ENCODE measurements at places on chromosomes 1 and 21.
A peak's percentile ranks its signal among the peaks of the same experiment; 100 is the strongest.

DNA sequence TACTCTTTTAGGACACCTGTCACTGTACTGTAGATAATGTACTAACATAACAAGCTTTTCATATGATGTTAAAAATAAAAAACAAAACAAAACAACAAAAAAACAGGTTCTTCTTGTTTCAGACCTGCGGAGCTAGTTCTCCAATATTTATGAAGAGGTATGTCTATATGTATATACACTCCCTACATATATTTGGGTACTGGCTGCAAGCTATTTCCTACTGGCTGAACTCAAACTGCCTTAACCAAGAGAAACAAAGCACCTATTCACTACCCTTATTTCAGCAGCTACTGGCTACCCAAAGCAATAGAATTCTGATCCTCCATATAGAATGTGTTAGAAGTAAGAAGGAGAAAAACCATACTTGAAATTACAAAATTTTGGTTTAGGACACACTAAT, 73.5 kb downstream of the ABL2 start:
- no peak for DNase-seq

DNA sequence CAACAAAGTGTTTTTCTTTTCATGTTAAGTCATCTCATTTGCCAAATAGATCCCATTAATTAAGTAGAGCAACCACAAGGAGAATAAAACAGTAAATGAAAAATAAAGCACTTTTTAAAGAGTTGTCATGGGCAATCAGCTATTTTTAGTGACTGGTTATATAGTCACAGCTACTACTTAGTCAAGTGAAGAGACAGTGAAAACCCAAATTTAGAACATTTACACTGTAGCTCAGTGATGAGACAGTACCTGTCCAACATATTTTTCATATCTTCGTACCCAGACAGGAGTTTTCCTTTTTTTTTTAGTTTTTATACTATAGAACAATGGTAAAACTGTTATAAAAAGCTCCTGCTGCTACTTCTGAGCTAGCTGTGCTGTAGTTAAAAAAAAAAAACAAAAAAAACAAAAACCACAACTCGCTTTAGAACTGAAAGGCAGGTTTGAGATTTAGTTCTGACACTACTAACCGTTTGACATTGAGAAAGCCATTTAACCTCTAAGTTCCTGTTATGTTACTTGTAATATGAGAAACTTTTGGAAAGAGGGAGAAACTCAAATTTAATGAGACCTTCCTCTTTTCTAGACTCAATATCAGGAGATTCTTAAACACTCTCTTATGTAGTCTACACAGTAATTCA, 777.5 kb downstream of the ADGRL2 start:
- no peak for DNase-seq

DNA sequence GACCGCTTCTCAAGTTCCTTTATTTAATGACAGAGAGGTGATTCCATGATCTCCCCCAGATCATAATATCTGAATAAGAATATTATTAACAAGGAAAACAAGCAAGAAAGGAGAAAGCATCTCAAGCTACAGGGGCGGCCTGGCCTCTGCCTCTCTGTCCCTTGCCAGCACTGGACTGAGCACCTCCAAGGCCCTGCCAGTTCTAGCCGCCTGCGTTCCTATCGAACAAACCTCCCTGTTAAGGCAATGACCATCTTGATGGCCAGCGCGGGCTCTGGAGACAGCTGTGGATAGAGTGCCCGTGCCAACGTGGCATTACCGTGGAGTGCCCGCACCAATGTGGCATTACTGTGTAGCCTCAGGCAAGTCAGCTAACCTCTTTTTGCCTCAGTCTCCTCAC, 84.8 kb downstream of the NPHP4 start:
- DNase-seq: no peak

- DNase-seq: peak; percentile 70
Observed at GRCh38 chr21:23853796-23854379, 1753.4 kb downstream of the MRPL39 start.

- no peak for DNase-seq
Observed at GRCh38 chr1:27576806-27577227, 27.1 kb downstream of the AHDC1 start.

- no peak for DNase-seq
Observed at GRCh38 chr1:218474128-218474527, 129.0 kb downstream of the TGFB2 start.

GRCh38 chr1:112971006-112971405, 15.0 kb upstream of the SLC16A1 start:
- DNase-seq: no peak

- DNase-seq: no peak
Observed at GRCh38 chr1:1669468-1670440, 10.9 kb upstream of the CDK11B start.

GRCh38 chr1:65953170-65953569, 160.5 kb downstream of the PDE4B start:
- no peak for DNase-seq

GRCh38 chr1:230399321-230400006, 26.7 kb downstream of the PGBD5 start:
- peak; percentile 37 for DNase-seq

DNA sequence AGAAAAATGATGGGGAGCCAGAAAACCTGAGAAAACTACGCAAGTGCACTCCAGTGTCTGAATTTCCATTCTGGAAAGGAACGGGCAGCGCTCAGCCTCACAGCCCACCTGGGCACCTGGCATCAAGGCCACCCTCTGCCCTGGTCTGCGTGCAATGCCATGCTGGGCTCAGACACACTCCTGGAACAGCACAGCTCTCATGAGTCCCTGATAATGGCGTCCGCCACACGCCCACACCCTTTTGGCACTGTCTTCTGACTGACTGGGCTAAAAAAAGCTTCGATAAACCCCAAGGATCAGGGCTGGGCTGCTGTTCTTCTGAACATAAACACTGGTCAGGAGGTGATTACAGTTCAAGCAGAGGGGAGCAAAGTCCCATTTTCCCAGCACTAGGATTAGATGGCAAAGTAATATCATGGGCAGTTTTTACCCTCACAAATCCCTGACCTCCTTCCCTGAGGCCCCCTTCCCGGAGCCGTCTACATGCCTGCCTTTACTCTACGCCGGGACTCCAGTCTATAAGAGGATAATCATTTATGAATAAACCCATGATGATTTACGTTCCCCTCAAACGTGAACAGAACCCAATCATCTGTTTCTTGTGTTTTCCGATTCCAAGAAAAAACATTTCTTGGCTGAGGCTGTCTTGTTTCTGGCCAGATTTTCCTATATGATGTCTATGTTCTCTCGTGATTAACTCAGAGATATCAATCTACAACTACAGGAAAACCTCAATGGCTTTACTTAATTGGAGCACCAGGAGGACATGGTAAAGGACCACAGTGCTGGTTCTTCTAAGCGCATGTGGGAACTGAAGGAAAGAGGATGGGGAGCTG, 22.6 kb downstream of the RCAN1 start:
- peak; percentile 56 for DNase-seq

DNA sequence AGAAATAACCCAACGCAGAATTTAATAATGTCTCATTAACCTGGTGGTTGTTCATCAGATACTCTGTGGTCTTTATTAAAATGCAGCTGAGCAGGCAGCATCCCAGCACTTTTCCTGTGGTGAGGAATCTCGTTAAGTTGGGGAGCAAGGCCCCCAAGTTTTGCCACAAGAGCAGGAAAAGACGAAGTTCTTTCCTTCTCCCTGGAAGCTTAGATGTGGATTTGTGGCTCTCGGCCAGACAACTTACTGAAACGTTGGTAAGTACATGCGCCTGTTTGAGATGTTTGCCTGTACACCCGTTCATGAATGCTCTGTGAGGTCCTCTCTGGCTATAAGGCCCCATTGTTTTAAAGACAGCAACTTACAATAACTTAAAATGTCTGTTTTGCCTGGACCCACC, 34.3 kb upstream of the PDE9A start:
- DNase-seq: peak; percentile 28

DNA sequence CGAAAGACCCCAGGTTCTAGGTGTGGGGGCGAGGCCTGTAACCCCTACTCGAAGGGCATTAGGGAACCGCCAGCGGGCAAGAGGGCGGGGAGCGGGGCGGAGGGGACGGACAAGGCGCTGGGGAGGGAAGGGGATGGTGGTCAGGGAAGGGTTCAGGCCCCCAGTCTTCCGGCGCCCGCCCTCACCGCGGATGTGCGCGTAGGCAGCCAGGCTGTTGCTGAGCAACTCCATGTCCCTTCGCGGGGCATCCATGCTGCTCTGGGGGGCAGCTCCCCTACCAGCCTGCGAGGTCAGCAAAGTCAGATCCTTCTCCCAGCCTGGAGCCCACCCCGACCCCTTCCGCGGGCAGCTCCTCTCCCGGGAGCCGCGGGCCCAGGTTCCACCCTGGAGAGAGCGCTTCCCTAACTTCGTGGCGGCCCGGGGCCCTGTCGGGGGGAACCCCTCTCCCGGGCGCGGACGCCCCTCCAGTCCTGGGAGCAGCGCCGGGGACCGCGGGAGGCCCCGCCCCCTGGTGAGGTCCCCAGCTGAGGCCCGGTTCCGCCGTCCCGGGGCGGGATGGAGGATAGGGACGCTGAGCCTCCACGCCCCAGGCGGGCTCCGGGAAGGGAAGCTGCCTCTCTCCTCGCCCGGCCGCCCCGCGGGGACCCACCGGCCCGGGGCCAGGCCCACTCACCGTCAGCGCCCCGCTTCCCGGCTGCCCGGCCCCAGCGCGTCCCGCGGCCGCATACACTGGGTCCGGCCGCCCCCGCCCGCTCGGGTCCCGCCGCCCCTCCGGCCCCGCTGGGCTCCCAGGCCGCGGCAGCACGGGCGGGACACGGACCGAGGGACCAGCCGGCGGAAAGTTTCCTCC, 434 bp downstream of the EVA1B start:
- DNase-seq: peak; percentile 65

- DNase-seq: no peak
Observed at GRCh38 chr21:45617021-45617921, 26.3 kb upstream of the PCBP3 start.

DNA sequence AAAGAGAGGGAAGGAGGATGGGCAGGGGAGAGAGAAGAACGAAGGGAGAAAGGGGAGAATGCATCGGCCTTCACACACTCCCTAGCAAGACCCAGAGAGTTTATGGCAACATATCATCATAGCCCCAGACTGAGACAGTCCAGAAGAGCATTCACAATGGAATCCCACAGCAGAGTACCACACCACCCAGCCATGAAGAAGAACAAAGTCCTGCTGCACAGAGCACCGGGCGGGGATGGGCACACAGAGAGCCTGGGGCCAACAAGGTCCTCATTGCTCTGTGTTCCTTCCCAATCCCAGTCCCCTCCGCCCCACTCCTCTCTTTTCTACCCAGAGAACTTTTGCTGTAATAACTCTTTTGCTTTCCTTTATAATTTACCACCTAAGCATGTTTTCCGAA, 118.1 kb upstream of the TMPRSS2 start:
- no peak for DNase-seq

DNA sequence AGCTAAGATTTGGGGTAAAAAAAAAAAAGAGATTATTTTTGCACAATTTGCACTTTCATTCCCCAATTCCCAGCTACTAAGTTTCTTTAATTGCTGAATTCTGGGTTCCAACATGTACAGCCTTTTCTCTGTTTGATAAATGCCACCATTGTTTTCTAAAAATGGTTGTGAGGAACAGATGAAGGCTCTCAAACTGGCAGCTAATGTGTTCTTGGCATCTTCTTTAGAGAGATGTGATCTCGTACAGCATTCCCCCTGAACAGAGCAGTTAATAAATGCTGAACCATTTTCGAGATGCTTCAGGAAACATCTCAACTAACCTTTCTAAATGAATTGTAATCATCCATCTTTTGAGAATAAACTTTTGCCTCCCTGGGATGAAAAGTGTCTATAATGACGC, 107.9 kb upstream of the DYNLT5 start:
- DNase-seq: no peak

- no peak for DNase-seq
Observed at GRCh38 chr1:200528858-200529606, 91.5 kb downstream of the KIF14 start.

- DNase-seq: no peak
Observed at GRCh38 chr1:203196371-203196770, 9.9 kb upstream of the CHI3L1 start.

DNA sequence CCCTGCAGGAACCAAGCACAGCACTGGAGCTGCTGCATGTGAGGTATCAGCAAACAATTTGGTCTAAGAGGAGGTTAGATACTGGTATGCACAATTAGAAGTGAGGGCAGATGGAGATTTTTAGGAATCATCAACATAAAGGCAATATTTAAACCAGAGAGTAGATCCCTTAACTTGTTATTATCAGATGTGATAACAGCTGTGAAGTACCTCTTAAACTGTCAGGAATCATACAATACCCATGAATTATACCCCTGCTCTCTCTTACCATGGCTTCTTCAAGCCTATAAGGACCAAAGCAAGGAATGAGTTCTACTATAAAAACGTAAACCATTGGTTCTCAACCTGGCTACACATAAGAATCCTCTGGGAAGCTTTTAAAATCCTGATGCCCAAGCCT, 3.9 kb downstream of the BCAR3 start:
- DNase-seq: no peak

- DNase-seq: no peak
Observed at GRCh38 chr1:106435269-106435668, 621.2 kb upstream of the PRMT6 start.

GRCh38 chr1:152410028-152410427, 4.0 kb downstream of the CRNN start:
- no peak for DNase-seq

- no peak for DNase-seq
Observed at GRCh38 chr1:98103617-98104285, 182.9 kb upstream of the DPYD start.

- DNase-seq: no peak
Observed at GRCh38 chr1:23889074-23889473, 21.0 kb upstream of the FUCA1 start.

DNA sequence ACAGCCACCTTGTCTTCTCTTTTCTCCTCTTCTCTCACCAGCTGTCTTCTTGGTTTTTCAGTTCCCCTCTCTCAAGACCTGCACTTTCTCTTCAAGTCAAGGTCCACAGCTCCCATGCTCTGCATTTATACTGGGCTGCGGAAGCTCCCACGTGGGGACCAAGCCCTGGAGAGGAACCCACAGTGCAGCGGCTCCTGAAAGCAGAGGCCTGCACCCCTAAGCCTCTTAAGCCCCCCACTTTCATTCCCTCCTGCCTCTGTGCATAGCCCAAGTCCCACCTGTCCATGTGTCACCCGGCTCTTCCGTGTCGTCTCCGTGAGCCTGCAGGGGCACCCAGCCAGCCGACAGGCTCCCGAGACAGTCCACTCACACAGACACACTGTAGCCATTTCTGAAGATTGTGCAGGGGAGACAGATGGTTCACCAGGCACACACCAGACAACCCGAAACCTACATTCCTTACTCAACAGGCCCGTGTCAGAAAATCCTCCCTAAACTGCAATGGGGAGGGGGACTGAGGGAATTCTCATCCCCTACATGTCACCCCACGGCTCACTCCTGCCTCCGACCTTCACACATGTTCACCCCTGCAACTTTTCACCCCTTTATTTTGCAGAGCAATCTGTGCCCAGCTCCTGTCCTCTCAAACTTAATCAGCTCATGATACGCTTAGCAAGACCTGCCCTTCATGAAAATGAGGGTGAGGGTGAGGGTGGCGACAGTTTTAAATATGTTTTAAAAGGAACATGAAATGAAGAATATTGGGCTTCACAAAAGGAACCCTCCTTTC, 6.3 kb downstream of the MX2 start:
- no peak for DNase-seq

- DNase-seq: no peak
Observed at GRCh38 chr1:172630868-172631267, 28.0 kb upstream of the FASLG start.
